ENCODE measurements at places on chromosomes 7 and 10.

GRCh38 chr10:49200854-49201253 is 12.7 kb upstream of the TMEM273 start:
- DNase-seq, result no peak

GRCh38 chr7:17302575-17303142 is 4.2 kb downstream of the AHR start:
- DNase-seq, result no peak

DNA sequence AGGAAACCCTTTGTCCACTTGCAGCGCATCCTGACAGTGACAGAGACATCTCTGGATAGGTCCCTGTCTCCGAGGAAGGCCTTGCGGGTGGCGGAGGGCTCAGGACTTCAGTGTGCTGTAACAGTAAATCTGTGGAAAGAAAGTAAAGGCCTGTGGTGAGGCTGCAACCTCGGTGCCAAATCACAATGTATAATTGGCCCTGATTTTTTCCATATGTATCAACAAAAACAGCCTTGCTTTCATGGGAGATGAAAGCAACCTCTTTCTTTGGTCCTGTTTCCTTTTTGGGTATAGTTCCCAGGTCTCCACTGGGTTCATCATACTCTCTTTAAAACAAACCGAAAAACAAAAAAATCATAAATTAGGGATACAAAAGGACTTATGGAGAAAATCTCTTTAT is 110.9 kb upstream of the BMPER start:
- DNase-seq, result no peak

DNA sequence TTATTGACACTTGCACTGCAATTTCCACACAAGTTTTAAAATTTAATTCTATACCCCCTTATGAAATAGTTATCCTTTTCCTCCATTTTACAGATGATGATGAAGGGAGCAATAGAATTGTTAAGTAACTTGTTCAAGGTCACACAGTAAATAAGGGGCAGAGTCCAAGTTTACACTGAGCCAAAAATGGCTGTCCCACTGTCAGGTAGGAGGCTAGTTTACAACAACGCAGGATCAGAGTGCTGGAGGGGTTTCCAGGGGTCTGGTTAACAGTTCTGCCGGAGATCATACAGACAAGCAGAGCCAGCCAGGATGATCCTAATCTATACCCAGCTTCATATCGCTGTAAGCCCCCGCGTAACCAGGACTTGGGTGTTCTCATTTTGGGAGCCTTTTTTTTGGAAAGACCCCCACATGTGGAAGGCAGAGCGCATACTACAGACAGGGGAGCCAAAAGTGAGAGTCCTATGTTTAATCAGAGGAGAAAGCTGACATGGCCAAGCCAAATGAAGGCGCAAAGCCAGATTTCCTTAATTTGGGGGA is 524 bp upstream of the UNC5B start:
- DNase-seq, result no peak

GRCh38 chr10:96578633-96579032 is 8.2 kb downstream of the TM9SF3 start:
- no peak for DNase-seq

DNA sequence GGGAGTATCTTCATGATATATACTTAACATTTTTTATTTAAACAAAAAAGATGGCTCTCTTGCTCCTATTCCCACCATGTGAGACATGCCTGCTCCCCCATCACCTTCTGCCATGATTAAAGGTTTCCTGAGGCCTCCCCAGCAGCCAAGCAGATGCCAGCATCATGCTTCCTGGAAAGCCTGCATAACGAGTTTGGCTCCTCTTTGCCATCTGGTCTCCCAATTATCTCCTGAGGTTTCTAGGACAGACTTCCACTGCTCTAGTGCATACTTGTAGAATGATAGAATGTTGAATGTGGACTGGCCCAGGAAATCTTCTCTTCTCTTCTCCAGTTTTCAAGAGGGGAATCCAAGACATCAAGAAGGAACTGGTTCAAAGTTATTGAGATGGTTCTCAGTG is 45.9 kb upstream of the ELAPOR2 start:
- no peak for DNase-seq

DNA sequence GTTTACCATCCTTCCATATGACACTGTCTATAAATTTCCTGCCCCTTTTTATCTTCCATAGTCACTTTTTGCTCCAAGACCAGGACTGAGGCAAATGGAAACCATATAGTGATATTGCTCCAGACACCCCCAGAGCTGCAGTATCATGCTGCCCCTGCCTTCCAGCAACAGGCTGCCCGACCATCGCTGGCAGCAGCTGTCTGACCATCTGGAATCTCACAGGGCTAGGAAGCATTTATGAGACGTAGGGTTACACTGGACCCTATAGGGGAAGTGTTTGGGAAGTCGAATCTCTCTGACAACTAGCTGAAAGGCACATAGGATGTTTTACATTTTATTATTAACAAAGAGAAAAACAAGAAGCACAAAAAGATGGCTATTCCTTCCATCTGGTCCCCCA is 19.4 kb downstream of the ENO4 start:
- DNase-seq, result no peak
